CD4-positive, CD25-positive, alpha-beta regulatory T cell (primary cell): ENCODE measurements at places on chromosomes 1 and 21. TPM values are rescaled to one million over a fixed set of nuclear protein-coding genes. Genes with fewer than 3 reads are reported as not detected.

DNA sequence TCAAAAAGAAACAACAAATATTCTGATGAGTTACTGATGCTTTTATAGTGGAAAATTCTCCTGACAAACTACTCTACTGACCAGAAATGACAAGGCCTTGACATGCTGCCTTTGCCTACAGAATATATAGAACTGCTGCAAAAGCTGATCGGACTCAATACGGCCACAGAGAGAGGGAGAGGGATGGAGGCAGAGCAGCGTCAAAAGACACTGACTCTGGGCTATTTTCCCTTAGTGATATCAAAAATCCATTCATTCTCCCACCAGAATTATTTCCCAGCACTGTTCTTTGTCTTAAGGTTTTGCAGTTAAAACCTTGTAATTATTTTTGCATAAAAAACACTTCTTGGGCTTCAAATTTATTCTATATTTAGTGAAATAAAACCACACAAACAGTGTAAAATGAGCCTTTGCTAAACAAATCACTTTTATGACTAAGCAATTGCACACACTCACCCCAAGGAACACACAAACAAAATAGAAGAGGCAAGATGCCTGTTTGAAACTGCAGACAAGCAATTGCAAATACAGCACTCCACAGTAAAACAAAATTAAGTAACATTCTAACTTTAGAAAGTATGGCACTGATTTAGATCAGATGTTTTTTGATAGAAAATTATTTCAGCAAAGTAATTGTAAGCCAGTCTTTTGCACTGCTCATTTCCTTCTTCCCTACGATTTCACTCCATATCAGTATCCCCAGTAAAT is 1036.4 kb downstream of the ADGRL2 start:
- no peaks in the 10 kb centered on the region for H3K4me1 ChIP-seq
- no peaks in the 10 kb centered on the region for H3K27me3 ChIP-seq
- no peak overlapping the region for H3K4me3 ChIP-seq
- H3K36me3 ChIP-seq = no peaks in the 10 kb centered on the region

- no peaks in the 10 kb centered on the region for H3K4me1 ChIP-seq
- no peak overlapping the region for H3K27ac ChIP-seq
- peaks cover 3% of the 10 kb centered on the region for H3K27me3 ChIP-seq
- no peaks in the 10 kb centered on the region for H3K36me3 ChIP-seq
- no peak for DNase-seq
Observed at GRCh38 chr1:209866201-209866600, 38.4 kb downstream of the UTP25 start.

DNA sequence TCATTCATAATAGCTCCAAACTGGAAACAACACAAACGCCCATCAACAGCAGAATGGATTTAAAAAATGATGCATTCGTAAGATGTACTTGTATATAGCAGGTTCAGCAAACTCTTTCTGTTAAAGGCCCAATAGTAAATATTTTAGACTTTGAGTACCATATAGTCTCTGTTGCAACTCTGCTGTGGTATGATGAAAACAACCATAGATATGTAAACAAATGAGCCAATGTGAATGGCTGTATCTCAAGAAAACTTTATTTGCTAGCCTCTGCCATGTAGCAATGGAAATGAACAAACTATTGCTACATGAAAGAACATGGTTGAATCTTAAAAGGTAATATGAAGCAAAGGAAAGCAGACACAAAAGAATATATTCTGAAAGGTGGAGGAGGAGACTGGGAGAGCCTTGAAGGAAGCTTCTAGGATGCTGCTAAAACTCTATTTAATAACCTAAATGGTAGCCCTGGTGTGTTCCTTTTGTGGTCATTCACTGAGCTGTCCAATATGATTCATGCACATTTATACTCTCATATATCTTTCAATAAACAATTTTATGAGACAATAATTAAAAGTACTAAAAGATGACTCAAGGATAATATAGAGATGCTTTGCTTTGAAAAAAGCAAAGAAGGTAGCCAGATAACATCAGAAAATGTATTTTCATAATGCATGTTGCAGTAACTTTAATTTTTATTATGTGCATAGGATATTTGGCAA is 29.1 kb upstream of the FMO3 start:
- no peaks in the 10 kb centered on the region for H3K27me3 ChIP-seq
- no peak overlapping the region for H3K4me3 ChIP-seq
- H3K27ac ChIP-seq = no peak overlapping the region
- DNase-seq = no peak
- H3K4me1 ChIP-seq = no peaks in the 10 kb centered on the region

- no peak overlapping the region for H3K4me3 ChIP-seq
- peaks cover 24% of the 10 kb centered on the region for H3K4me1 ChIP-seq
- H3K27ac ChIP-seq = no peak overlapping the region
- no peak for DNase-seq
- H3K36me3 ChIP-seq = no peaks in the 10 kb centered on the region
- peaks cover 29% of the 10 kb centered on the region for H3K27me3 ChIP-seq
Observed at GRCh38 chr1:9200441-9200840, 34.1 kb upstream of the H6PD start.

DNA sequence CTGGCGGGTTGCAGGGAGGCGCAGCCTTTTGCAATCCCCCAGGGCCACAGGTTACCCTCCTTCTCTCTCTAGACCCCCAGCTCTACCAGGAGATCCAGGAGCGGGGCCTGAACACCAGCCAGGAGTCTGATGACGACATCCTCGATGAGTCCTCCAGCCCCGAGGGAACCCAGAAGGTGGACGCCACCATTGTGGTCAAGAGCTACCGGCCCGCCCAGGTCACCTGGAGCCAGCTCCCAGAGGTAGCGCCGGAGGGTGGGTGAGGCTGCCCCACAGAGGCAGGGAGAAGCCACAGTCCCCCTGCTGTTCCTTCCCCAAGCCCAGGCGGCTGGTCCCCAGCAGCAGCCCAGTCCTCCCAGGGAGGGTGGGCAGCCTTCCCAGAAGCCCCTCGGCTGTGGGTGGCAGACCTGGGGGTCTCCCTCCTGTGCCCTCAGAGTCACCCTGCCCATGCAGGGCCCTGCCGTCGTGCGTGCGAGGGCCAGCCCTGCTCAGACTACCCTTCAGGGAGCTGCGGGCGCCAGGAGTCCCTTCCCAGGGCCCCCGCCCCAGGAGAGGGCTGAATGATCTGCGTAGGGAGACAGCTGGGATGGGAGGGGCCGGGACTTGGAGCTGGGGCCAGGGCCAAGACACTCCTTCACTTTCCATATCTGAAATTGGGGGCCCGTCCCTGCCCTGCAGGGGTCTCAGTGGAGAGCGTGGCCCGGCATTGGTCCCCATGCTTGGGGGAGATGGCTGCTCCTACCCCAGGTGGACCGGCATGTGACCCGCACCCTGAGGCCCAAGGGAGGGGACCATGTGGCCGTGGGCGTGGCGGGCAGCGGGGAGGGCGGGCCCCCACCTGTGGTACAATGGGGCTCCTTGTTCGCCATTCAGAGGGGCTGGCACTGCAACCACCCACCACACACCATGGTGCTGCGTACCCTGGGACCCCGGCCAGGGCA is 12.9 kb downstream of the ARHGEF16 start:
- no peak overlapping the region for H3K27ac ChIP-seq
- no peak overlapping the region for H3K4me3 ChIP-seq
- no peaks in the 10 kb centered on the region for H3K27me3 ChIP-seq
- no peaks in the 10 kb centered on the region for H3K36me3 ChIP-seq

DNA sequence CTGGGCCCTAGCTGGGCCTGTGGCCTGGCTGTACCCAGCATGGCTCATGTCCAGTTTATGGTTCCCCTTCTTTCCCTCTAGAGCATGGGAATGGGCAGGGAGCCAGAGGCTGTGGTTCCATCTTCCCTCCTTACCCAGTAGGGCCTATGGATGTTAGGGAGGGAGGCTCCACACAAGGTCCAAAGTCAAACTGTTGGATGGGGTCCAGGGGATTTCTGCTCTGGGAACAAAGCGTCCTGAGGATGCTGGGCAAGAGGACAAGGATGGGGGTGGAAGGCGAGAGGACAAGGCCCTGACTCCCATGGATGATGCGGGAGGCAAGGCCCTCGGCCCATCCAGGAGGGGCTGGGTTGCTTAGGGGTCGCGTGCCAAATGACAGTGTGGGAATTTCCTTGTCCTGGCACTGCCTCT is 17.3 kb downstream of the CSF1 start:
- H3K27me3 ChIP-seq = no peaks in the 10 kb centered on the region
- no peak for DNase-seq
- H3K36me3 ChIP-seq = peaks cover 71% of the 10 kb centered on the region
- H3K4me3 ChIP-seq = no peak overlapping the region

DNA sequence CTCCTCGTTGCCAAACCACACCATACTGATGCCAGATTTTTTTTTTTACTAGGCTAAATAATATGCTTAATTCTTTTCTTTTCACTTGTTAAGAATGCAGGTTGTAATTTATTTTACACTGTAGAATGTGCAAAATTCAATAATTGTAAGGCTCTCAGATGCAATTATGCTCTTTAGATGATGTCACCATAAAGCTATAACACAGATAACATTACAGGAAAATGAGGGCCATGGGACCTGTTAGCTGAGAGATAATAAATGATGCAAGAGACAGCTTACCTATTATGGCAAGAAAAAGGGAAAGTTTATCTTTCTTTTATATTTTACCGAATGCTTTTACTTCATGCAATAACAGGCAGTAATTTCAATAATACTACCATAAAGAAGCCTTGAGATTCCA is 35.4 kb downstream of the CHRM3 start:
- no peak overlapping the region for H3K4me3 ChIP-seq
- H3K36me3 ChIP-seq = no peaks in the 10 kb centered on the region
- H3K27me3 ChIP-seq = no peaks in the 10 kb centered on the region
- no peak overlapping the region for H3K27ac ChIP-seq

GRCh38 chr1:183039985-183040447 is 16.8 kb downstream of the LAMC1 start:
- no peaks in the 10 kb centered on the region for H3K36me3 ChIP-seq
- peaks cover 7% of the 10 kb centered on the region for H3K27me3 ChIP-seq
- DNase-seq = no peak
- no peaks in the 10 kb centered on the region for H3K4me1 ChIP-seq
- no peak overlapping the region for H3K4me3 ChIP-seq

DNA sequence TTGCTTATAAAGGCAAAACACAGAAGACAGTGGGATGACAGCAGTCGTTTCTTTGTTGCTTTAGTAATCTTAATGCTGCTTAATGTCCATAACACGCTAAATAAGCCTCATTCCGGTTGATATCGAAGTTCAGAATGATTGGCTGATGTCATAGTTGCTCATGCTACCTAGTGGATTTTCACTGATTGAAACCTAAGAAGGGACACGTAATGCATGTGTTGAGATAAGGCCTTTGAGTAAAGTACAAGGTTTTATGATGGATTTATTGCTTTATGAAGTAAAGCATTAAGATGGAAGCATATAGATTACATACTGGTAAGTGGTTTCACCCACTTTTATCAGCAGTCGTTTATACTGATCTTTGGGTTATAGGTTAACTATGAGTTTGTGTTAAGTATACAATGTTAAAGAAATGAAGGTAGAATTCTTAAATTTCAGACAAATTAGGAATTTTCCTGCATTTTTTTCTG is 25.1 kb downstream of the IARS2 start:
- H3K36me3 ChIP-seq = peaks cover 34% of the 10 kb centered on the region
- DNase-seq = no peak
- H3K27me3 ChIP-seq = no peaks in the 10 kb centered on the region
- no peak overlapping the region for H3K27ac ChIP-seq

DNA sequence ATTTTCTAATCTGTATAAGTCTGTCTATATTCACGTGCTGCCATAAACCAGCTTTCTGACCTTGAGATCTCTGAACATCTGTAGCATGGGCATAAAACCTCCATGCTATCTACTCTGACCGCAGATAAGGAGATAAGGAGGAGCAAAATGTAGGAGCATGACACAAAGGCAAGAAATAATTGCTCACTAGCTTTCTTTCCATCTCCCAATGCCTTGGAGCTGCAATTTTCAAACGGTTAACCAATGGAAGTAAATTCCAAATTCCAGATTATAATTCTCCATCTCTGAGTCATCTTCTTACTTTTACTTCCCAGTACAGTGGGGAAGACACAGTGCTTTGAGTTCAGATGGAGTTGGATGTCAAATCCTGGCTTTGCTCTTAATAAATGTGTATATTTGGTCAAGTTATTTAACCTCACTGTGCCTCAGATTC is 41.6 kb downstream of the CD58 start:
- H3K4me3 ChIP-seq = no peak overlapping the region
- no peaks in the 10 kb centered on the region for H3K4me1 ChIP-seq
- H3K27ac ChIP-seq = no peak overlapping the region
- H3K27me3 ChIP-seq = no peaks in the 10 kb centered on the region
- no peak for DNase-seq

- no peak overlapping the region for H3K4me3 ChIP-seq
- no peak for DNase-seq
- H3K36me3 ChIP-seq = no peaks in the 10 kb centered on the region
- H3K4me1 ChIP-seq = peaks cover 22% of the 10 kb centered on the region
Observed at GRCh38 chr1:2190491-2190976, 4.0 kb downstream of the FAAP20 start.

GRCh38 chr21:30033441-30033840 is 93.6 kb upstream of the GRIK1 start:
- no peak overlapping the region for H3K4me3 ChIP-seq
- no peak overlapping the region for H3K27ac ChIP-seq
- DNase-seq = no peak
- no peaks in the 10 kb centered on the region for H3K4me1 ChIP-seq
- no peaks in the 10 kb centered on the region for H3K36me3 ChIP-seq

DNA sequence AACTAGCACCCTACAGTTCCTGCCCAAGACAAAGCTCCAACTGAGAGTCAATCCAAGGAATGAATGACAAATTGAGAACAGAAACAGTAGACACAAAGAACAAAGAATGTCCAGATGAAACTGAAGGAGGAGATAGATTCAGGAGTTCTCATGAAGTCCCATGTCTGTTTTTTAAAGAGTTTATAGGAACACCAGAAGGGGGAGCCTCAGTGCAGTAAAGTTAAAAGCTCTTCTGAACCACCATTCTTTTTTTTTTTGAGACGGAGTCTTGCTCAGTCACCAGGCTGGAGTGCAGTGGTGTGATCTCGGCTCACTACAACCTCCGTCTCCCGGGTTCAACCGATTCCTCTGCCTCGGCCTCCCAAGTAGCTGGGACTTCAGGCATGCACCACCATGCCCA is 323.6 kb downstream of the MRPL39 start:
- H3K4me1 ChIP-seq = no peaks in the 10 kb centered on the region
- no peak overlapping the region for H3K4me3 ChIP-seq
- DNase-seq = no peak

- no peaks in the 10 kb centered on the region for H3K36me3 ChIP-seq
- no peaks in the 10 kb centered on the region for H3K4me1 ChIP-seq
- H3K27me3 ChIP-seq = peaks cover 7% of the 10 kb centered on the region
- DNase-seq = no peak
Observed at GRCh38 chr1:244097523-244098405, 46.7 kb downstream of the ZBTB18 start.

Gene SAMD13
- polyA plus RNA-seq = 0.17 TPM

Gene ALDH4A1
- 1.2 TPM for polyA plus RNA-seq

Gene RAB7B
- not detected for polyA plus RNA-seq

Gene KLHDC8A
- not detected for polyA plus RNA-seq

Gene BMP8B
- 0.07 TPM for polyA plus RNA-seq

Gene NOS1AP
- polyA plus RNA-seq = not detected

Gene CYP4B1
- not detected for polyA plus RNA-seq

Gene OR10J1
- not detected for polyA plus RNA-seq
